ENCODE measurements at places on chromosomes 16 and 17. TPM values are rescaled to one million over a fixed set of nuclear protein-coding genes. Genes with fewer than 3 reads are reported as not detected.

DNA sequence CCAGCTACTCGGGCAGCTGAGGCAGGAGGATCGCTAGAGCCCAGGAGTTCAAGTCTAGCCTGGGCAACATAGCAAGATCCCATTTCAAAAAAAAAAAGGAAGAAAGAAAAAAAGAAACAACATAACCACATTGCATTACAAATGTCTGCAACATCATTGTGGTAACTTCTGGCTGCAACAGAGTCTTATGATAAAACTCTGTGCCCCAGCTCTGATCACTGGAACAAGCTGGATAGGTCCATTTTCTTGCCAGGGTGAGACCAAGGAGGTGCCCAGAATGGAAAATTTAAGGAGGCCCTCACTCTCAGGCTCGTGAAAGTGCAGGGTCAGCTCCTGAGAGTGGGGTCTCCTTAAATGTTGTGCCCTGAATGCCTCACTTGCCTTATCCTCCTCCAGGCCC, 37.8 kb upstream of the KDM8 start:
- DNase-seq: no peak

DNA sequence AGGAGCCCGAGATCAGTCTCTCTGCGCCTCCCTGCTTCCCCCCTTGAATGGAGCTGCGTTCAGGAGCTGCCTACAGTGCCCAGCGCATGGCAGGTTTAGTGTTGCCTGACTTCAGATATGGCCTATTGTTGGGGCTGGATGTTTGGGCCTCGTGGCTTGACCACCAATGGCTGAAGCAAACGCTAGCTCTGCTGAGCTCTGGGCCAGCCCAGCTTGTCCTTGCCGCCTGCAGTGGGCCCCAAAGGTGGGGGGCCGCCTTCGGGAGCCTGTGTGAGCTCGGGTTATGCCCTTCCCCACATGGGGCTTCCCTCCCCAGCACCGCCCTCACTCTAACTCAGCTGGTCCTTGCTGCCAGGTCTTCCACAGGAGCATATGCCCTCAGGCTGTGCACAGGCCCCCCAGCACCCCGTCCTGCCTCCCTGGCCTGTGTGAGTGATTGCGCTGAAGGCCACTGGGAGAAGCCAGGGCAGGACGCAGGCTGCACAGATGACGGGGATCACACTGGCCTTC, 2.0 kb upstream of the METTL26 start:
- no peak for DNase-seq

- DNase-seq: no peak
Observed at GRCh38 chr17:55377671-55378275, 43.9 kb downstream of the MMD start.

DNA sequence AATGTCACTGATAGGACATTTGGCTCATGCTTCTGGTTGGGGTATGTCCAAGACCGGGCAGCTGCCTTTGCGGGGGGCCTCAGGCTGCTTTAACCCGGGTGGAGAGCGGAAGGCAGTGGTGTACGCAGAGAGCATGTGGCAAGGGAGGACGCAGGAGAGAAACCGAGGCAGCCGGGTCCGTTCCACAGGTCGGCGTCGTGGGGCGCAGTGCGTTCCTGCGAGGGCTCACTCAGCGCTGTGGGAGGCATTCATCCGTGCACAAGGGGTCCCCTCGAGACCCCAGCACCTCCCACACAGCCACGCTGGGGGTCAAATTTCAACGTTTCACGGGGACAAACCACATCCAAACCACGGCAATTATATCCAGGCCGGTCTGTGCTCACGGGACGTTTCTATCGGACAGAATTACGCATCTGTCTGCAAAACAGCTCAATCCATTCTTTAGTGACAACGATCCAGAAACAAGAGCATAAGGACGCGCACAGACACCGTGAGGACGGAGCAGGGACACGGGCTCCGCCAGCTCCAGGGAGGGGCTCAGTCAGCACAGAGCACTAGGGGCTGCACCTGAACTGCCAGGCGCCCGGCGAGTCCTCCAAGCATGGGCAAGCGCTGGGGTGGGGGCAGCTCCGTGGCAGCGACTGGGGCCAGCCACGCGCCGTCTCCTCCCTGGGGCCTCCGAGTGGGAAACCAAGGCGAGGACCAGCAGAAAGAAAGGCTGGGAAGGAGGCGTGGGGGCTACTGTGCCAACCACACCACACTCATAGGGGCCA, 108.4 kb upstream of the METRNL start:
- no peak for DNase-seq

DNA sequence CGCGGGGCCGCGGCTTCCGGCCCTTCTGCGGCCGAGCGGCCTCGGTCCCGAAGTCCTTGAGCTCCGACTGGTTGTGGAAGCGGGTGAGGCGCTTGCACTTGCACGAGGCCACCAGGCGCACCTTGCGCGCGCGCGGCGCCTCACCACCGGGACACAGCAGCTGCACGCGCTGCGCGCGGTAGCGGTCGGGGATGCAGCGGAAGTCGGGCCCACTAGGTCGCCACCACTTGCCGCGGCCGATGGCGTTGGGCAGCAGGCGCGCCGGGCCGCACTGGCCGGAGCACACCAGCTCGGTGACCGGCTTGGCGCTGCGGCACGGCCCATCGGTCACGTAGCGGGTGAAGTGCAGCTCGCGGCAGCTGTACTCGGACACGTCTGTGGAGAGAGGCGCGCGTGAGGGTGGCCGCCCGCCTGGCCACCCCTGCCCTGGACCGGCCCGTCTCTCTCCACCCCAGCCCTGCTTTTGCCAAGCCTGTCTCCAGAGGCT, 3.2 kb downstream of the SOST start:
- DNase-seq: peak; percentile 74

DNA sequence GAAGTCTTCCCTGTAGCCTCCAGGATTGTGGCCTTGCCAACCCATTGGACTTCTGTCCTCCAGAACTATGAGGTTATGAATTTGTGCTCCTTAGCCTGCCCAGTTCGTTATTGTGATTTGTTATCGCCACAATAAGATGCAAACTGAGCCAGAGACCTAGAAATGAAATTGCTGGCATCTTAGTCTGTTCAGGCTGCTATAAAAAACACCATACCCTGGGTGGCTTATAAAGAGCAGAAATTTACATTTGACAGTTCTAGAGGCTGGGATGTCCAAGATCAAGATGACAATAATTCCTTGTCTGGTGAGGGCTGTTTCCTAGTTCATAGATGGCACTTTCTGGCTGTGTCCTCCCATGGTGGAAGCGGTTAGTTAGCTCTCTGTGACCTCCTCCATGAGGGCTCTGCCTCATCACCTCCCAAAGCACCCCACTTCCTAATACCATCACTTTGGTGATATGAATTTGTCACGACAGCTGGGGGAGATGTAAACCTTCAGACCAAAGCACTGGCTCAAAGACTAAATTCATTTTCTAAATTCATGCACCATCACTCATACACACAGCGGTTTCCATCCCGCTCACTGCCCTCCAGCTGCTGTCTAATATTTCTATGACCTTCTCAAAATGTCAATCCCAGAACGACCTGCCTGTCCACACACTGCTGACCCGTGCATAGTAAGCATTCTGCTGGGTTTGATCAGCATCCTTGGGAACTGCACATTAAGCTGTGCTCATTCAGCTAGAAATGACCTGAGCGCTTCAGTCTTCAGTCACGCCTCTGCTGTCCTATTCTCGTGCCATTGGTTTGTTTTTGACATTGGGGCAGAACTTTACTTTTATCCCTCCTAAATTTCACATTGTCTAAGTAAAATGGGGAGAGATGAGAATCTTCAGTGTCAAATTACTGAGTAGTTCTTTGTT, 36.6 kb downstream of the GINS3 start:
- DNase-seq: no peak

DNA sequence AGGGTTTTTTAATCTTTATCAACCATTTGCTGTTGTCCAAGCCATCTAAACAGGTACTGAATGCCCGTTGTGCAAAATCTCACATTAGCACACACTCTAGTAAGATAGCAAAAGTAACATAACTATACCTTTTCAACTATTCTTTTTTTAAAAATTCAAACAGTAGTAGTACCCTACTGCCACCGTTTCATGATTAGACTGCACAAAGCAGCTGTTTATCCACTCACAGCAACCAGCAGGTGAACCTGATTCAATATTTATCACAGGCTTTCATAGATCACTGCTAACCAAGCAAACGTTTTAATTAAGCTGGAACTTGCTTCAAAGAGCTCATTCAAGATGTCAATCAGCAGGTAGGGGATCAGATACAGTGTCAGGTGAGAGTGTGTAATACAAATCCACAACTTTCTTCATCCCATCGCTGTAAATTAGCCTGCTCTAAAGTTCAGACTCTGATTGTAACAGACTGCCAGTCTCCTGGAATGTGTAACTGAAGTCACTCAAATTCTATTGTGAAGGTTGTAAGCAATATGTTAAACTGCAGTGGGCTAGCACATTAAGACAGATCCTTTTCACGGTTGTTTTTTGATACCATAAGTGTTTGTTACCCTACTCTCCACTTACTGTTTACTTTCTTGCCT, 47.3 kb downstream of the BRIP1 start:
- DNase-seq: no peak

- DNase-seq: no peak
Observed at GRCh38 chr16:85844786-85845185, 45.3 kb downstream of the COX4I1 start.

DNA sequence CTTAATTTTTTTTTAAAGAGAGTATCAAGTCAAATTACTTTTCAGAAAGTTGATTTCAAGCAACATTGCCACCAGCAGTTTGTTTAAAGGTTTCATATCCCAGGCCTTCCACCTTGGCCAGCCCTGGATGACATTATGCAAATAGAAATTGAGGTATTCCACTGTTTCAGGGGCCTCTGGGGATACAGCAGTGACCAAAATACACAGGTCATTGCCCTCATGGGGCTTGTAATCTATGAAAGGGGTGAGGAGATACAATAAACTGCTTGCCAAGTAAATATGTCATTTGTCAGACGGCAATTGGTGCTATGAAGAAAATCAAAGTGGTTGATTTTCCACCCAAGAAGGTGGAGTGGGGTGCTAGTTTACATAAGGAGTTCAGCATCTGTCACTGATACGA, 37.8 kb upstream of the TMC5 start:
- DNase-seq: no peak

DNA sequence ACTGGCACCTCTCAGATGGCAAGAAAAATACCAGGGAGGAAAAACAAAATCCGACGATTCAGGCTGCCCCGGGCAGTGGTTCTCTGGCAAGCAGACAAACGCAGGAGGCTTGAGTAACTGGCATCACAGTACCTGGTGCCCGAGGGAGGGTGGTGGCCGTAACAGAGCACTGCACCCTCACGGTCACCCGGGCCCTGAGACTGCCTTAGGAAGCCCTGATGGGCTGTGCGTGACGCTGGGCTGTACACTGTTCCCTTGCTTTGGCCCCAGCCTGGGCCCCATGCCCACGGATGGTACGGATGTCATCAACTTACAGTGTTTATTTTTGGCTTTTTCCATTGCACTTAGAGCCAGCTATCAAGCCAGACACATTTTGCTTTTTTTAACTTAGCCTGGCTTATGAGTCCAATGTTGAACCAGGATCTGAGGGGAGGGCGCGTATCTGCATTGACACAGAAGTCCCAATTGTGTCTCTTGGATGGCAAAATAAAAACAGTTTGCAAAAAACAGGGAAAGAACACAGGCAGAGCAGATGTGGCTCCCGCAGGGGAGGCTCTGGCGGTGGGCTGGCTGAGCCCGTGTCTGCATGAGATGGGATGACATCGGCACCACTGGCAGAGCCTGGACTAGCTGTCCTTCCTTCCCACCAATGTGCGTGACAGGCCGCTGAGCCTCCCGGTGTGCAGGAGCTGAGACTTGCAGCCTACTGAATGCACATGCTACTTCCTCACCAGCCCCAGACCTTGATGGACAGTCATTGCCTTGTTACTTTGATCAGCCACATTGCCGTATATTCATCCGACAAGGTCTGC, 287.7 kb downstream of the FOXL1 start:
- DNase-seq: peak; percentile 31

DNA sequence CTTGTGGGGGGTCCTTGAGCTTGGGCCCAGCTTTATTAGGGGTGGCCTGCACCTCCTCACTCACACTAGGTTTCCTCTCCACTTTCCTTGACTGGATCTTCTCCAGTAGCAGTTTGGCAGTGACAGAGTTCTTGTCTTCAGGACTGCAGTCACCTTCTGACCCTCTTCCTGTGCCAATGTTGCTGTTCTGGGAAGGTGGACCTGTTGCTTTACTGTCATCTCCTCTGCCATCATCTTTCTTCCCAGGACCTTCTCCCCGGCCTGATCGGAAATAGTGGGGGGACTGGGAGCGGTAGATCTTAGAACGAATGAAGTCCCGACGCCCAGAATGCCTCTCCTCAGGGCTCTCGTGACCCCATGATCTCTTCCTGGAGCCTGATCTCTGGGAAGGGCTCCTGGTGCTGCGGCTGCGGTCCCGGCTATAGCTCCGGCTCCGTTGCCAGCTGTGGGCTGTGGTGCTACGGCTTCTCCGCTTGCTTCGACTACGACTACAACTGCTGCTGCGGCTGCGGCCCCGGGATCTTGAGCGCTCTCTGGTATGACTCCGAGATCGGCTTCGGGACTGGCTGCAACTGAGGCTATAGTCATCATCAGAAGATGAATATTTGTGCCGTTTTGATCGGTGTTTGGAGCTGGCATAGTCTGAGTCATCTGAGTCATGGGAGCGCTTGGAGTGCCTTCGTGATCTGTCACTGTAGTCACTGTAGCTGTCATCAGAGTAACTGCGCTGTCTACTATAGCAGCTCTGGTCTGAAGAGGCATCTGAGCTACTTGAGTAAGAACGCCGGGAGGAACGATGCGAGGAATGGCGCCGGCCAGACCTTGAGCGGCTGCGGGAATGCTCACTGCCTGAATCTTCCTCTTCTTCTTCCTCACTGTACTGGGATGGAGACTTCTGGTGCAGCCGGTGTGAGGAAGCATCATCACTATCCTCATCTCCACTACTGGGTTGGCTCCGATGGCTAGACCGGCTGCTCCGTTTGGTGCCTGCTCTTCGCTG, 9.5 kb upstream of the ITGA2B start:
- DNase-seq: no peak

- no peak for DNase-seq
Observed at GRCh38 chr17:8894202-8894671, 26.8 kb upstream of the PIK3R6 start.

DNA sequence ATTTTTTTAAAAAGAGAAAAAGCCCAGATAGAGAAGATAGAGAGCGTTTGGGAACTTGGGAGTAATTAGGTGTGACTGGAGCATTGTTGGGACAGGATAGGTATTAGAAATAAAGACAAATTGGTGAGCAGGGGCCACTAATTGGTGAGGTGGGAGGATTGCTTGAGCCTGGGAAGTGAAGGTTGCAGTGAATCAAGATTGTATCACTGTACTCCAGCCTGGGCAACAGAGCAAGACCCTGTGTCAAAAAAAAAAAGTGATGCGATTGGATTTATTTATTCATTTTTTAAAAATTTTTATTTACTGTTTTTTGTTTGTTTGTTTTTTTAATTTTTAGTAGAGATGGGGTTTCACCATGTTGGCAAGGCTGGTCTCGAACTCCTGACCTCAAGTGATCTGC, 5.1 kb downstream of the CASC3 start:
- no peak for DNase-seq

GRCh38 chr17:27038676-27039075, 255.2 kb upstream of the WSB1 start:
- DNase-seq: no peak

NKD1 gene
- 3.0 TPM for polyA plus RNA-seq

CHRNB1 gene
- 17.7 TPM for polyA plus RNA-seq

NXPH3 gene
- 5.1 TPM for polyA plus RNA-seq

RABEP2 gene
- 13.2 TPM for polyA plus RNA-seq

PLLP gene
- polyA plus RNA-seq: 153 TPM

ABCC11 gene
- 0.37 TPM for polyA plus RNA-seq

KRT25 gene
- not detected for polyA plus RNA-seq

All from brain (organoid and tissue), 16 donors.